ENCODE measurements at places on chromosomes 1 and 21. TPM values are rescaled to one million over a fixed set of nuclear protein-coding genes. Genes with fewer than 3 reads are reported as not detected.

Gene LIPI
- not detected for total RNA-seq

Gene HTR6
- total RNA-seq, result not detected

Gene FAM110D
- 0.19 TPM for total RNA-seq

Gene CFAP45
- total RNA-seq, result 4.2 TPM

Gene CELA3A
- not detected for total RNA-seq

Gene CTTNBP2NL
- 8.6 TPM for total RNA-seq

GRCh38 chr1:11456965-11457364 is 22.0 kb upstream of the DISP3 start:
- DNase-seq, result no peak

- DNase-seq, result no peak
These were observed 53.2 kb upstream of the C1orf87 start for GRCh38 chr1:60126723-60127122.

GRCh38 chr1:27179379-27179778 is 24.5 kb upstream of the SLC9A1 start:
- no peak for DNase-seq

GRCh38 chr1:77639056-77639455 is 43.4 kb downstream of the ZZZ3 start:
- peak; percentile 90 for DNase-seq

DNA sequence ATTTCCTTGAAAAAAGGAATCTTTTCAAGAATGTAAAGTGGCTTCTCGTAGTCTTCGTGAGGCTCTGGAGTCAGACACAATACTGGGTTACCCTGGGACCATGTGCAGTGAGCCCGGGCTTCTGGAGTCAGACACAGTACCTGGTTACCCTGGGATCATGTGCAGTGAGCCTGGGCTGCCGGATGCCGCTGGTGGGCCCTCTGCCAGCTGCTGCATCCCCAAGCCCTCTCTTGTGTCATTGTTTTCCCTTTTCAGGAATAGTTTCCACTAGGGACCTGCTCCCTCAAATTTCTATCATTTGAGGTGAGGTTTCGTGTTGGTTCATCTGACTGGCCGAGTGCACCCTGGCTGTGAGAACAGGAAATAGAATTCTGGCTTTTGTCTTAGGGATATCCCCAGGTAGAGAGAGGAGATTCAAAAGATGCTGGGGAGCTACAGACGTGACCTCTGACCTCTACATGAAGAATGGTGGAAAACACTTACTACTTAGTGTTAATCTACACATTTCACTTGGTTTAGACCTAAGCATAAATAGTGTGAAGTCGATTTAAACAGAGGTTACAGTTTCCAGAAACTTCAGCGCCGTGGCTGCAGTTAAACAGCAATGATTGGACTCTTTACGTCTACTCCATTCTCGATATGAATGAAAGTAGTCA is 10.6 kb downstream of the ADARB1 start:
- no peak for DNase-seq

DNA sequence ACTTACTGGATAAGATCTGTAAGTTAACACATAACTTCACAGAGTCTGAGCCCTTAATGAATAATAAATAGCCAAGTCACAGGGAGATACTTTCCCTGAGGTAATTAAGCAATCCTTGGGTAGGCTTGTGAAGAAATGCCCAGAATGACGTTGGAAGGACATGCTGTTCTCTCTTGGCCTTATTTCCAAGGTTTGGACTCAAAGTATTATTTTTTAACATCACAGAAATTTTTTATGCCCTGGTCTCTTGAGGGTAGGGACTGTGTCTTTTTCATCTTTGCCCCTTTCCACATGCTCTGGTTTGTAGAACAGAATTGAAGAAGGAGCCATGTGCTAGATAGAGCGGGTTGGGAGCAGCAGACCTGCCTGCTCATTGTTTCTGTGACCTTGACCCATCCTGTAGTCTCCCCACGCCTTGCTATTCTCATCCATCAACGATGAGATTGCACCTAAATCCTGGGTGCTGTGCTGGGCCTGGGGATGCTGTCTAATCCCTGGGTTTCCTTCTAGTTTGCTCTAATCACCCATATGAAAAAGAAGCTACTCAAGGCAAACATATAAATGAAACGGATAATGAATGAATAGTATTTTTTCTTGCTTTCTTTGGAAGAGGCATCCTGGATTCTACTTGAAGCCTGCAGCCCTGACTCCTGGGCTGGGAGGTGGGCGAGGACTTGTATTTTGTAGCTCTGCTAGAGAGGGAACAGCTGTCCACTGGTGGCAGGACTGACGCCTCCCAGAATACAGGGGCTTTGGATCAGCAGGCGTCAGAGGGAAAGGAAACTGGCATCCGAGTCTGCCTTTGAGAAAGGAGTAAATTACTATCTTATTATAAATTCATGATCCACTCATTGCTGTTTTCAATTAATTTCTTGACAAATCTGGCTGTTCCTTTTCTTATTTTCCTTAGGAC is 17.5 kb upstream of the LAMTOR5 start:
- no peak for DNase-seq

DNA sequence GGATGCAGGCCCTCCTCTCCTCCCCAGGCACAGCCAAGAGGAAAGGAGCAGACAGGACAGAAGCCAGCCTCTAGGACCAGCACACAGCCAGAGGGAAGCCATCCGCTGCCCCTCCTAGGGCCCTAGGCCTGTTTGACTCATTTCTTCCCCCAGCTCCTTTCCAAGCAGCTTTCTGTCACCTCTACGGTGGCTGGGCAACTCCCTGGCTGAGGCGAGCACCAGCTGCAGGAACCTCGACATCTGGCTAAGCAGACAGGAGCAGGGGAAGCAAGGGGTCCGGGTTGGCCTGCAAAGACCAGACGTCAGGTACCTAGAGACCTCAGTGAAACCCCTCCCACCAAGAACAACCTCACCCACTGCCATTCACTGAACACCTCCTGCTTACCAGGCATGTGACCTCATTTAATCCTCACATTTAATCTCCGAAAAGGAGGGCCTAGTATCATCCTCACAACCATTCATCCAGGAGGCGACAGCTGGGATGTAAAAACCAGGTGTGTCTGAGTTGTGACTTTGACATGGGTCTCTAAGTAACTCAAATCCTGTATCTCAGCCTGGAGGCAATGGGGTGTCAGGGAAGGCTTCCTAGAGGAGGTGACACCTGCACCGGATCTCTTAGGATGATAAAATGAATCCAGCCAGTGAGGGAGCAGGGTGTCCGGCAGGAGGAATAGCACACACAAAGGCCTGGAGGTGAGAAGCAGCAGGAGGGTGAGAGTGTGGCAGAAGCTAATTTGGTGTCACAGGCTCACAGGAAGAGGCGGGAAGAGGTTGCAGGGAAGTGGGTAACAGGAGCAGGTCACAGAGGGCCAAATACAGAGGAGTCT is 5.9 kb downstream of the LRP8 start:
- no peak for DNase-seq

DNA sequence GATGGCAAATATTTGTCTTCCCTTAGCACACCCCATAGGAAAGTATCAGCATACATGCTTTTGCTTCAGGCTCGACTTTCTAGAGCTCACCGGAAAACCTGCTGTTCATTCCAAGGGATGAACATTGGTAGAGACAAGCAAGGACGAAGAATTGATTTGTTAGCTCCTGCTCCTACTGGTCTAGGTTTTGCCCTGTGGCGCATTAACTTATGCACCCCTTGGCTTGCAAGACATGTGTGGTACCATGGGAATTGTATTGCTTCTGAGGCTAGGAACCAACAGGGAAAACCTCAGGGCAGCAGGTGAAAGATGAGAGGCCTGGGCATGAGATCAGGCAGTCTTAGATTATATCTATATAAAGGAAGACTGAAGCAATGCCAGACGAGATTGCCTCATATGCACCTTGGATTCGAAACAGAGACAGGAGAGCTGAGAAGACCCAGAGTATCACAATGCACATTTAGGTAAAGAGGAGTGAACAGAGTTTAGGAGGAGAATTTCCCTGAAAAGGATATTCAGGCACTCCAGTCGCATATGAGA is 771.2 kb upstream of the B3GALT2 start:
- no peak for DNase-seq

- no peak for DNase-seq
These were observed at the start of gene CR1L for GRCh38 chr1:207644852-207645634. CR1L (plus strand) TSS chr1:207645133; CDS start chr1:207645234, 101 bp downstream.

DNA sequence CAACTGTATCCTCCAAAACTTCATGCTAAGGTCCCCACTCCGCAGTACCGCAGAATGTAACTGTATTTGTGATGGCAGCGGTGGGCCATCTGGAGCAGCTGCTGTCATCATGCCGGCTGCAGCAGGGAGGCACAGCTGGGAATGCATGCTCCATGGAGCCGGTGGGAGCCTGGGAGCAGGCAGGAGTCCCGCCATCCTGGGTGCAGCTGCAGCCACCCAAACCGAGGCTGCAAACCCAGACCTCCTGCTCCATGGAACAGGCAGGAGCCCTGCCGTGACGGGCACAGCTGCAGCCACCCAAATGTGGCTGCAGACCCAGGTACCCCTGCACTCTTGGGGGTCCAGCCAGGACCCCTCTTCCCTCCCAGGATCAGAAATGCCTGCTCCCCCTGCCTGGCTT is 80.3 kb downstream of the SCMH1 start:
- DNase-seq, result no peak

DNA sequence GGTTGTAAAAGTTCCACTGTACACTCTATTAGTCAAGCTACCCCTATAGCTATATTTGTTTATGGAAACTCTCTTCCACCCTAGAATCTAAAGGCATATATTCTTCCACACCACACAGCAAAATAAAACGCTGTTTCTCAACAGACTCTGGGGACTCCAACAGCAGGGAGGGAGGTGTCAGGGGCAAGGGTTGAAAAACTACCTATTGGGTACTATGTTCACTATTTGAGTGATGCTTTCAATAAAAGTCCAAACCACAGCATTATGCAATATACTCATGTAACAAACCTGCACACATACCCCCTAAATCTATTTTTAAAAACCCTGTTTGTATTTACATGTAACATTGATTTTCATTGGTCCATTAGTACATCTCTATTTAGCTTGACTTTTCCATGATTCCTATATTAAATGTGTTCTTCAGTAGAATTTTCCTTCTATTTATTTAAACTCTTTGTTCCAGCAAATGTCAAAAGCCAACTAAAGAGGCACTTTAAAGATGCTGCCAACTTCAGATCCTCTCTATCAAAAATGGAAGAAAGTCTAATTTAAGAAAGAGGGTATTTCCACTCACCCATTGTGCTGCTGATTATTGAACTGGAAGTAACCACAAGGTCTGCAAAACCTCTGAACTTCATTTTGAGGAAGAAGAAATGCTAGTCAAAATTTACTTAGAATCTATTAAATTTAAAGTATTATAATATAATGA is 26.2 kb downstream of the RGS7 start:
- DNase-seq, result no peak

GRCh38 chr1:25621876-25622275 is 5.3 kb downstream of the MAN1C1 start:
- no peak for DNase-seq

- DNase-seq, result no peak
These were observed 1.1 kb upstream of the DIO1 start for GRCh38 chr1:53892911-53893310.

- DNase-seq, result no peak
These were observed 712.3 kb downstream of the PTPRU start for GRCh38 chr1:29948581-29948980.

DNA sequence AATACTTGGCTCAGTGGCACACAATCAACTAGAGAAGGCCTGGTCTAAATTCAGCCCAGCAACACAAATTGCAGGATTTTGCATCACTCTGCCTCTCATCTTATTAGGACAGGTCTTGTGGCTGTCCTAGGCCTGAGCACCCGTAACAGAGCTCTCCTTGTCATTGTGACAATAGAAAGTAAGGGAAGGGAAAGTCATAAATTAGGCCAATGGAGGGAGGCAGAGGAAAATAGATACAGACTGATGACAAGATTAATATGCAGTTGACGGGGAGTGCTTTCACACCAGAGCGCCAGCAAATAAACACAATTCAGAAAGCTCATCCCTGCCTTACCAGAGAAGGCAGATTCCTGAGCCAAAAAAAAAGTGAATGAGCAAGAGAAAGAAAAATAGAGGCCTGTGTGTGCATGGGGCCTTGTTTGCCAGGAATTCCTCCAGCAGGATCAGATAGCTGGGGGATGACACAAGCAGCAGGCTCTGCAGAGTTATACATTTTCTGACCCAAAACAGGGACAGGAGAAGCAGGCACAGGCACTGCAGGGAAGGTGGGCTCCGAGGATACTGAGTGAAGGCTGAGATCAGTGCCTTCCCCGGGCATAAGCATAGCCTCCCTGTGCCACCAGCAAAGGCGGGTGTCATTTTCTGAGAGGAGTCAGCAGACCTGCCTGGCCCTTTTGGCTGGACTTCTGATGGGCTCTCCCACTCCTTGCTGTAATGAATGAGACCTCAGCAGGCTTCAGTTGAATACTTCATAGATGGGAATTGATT is 110.0 kb upstream of the SPAG17 start:
- DNase-seq, result no peak

DNA sequence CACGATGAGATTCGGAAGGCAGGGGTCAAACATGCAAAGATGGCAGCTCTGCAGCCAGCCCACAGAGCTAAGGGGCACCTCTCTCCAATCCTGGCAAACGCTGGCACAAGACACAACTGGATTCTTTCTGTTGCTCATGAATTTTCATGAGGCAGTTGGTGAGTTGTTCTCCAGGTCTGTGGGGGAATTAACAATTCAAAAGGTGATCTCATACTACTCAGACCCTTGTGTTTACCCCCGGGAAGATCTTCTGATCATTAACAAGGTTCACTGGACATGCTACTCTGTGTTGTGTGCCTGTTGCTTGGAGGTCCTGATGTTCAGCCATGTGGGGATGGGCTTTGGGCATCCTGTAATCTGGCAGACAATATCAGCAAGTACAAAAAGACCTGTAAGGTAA is 128.9 kb downstream of the HHAT start:
- no peak for DNase-seq

GRCh38 chr1:245969283-245969682 is 537.8 kb downstream of the SMYD3 start:
- DNase-seq, result peak; percentile 82

GRCh38 chr1:201884425-201884824 is 4.3 kb upstream of the SHISA4 start:
- DNase-seq, result no peak

- no peak for DNase-seq
These were observed 1.1 kb downstream of the DFFB start for GRCh38 chr1:3858231-3858981.

DNA sequence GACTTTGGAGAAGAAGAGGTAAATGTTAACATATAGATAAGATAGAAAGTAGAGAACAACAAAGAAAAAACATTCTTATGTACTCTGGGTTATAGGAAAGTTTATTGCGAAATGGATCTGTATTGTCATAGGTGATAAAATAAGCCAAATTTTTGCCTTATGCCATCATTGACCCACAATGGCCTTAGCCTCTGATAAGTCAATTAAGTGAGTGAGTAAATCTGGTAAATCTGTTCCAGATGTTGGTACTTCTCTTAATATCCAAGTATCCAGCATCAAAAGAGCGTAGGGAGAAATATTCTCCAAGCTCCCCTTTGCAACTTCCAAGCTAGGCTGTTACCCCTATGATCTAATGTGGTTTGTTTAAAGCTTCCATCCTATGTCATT is 38.3 kb upstream of the CLCA4 start:
- DNase-seq, result no peak

GRCh38 chr21:39176271-39176709 is 7.0 kb downstream of the PSMG1 start:
- no peak for DNase-seq

All from HT1080 (cell line).